ENCODE measurements at places on chromosomes 2 and 18.

DNA sequence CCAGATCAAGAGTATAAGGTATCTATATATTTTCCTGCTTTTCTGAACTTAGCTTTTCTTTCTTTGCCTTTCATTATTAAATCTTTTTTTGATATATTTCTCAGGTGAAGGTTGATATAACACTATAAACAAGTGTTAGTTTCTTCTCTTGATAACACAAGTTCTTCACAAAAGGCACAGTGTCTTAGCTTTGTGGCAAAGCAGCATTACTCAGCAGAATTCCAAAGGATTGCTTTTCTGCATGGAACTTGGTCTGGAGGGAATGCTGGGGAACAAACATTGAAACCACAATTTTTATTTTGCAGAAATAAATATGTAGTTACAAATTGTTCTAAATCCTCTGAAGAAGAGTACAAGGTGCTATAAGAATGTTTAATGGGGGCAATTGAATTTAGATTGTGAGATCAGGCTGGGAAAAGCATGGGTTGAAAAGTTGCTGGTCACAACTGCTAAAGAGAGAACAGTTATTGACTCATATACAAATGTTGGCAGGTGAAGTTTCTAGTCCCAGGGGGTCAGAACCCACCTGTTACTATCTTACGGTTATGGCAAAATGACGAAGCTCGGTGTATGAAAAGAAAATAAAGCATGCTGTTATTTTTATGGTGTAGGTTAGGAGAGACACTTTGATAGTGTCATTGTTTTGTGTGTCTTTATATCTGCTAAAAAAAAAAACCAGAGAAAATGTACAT is 68.2 kb downstream of the UBR3 start:
- DNase-seq = no peak

- DNase-seq = no peak
Observed at GRCh38 chr2:218887079-218887478, 6.4 kb downstream of the WNT10A start.

DNA sequence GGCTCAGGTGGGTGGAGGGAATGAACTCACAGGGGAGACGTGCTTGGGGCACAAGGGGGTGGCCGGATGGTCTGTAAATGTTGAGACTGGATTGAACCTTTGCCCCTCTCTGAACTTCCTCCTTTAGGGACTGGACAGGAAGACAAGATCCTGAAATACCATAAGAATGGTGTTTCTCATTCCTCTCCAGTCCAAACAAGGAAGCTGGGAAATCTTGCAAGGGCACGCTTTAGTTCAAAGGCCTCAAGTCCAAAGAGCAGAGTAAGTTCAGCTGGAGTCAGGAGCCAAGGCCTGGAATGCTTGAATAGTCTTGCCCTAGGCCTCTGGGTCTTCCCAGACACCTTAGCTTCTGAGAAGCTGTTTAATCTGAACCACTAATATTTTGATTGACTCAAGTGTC is 52.4 kb upstream of the SIX3 start:
- DNase-seq = no peak

GRCh38 chr2:45299361-45299760 is 290.1 kb upstream of the SIX2 start:
- DNase-seq = no peak

Measured in LoVo (cell line).